ENCODE measurements at places on chromosomes 2 and 18.

GRCh38 chr2:8217468-8218030 is 464.3 kb upstream of the ID2 start:
- DNase-seq, result no peak

GRCh38 chr2:71507476-71507875 is 54.1 kb downstream of the DYSF start:
- DNase-seq, result no peak

DNA sequence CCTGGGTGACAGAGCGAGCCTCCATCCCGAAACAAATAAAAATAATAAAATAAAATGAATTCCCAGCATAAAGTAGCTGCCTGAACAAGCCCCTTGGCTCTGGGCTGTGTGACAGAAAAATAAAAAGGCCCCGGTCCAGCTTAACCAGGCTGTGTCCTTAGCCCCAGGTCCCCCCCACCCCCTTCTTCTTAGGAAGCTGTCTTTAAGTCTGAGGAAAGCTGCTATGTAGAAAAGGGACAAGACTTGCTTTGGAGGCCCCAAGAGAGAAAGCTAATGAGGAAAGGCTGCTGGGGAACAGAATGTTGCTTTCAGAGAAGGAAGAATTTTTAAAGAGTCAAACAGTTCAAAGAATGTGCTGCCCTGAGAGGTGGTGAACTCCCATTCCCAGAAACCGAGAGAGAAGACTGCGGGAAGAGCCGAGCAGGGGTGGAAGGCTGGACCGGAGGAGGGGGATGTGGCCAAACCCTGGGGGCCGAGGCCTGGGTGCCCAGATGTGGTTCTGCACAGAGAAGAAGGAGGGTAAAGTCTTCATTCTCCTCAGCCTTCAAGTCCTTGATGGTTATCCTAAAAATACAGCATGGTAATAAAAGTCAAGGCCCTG is 61.9 kb downstream of the CENPO start:
- DNase-seq, result no peak

DNA sequence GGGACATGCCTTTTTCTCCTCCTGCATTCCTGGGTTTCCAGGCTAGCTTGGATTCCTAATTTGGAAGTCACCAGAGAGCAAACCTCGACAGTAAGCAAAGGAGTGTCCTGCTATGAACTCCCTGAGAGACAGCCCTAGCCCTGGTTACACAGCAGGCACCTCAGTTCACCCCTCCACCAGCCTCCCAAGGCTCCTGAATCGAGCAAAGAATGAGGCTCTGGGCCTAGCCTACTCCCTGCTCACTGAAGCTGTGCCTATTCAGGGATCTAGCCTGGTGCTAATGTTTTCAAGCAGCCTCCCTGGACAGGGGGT is 66.7 kb upstream of the RMDN2 start:
- DNase-seq, result no peak

DNA sequence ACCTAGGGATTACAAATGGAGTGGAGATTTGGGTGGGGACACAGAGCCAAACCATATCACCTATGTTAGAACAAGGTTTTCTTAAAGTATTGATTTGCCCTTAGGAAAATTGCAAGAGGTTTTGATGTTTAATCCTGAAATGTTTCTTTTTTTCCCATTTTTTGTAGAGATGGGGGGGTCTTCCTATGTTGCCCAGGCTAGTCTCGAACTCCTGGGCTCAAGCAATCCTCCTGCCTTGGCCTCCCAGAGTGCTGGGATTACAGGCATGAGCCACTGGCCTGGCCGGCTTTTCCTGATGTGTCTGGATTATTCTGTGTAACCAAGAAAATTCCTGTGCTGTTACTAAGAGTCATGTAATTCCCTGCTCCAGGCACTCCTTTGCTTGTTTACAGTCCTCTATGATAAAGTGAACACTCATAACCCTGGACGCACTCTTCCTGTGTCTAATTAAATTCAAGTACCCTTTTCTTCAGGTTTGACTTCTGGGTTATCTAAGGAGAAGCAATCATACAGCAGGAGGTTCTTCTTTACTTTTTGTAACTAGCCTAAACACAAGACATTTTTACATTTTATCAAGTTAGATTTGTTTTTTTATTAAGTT is 15.0 kb upstream of the CTDP1 start:
- DNase-seq, result no peak

GRCh38 chr2:67142071-67142470 is 255.1 kb upstream of the ETAA1 start:
- no peak for DNase-seq

- DNase-seq, result no peak
Measured at GRCh38 chr18:35432565-35433001, 55.4 kb upstream of the ZNF396 start.

GRCh38 chr18:75253784-75254183 is 43.2 kb downstream of the TSHZ1 start:
- DNase-seq, result no peak

DNA sequence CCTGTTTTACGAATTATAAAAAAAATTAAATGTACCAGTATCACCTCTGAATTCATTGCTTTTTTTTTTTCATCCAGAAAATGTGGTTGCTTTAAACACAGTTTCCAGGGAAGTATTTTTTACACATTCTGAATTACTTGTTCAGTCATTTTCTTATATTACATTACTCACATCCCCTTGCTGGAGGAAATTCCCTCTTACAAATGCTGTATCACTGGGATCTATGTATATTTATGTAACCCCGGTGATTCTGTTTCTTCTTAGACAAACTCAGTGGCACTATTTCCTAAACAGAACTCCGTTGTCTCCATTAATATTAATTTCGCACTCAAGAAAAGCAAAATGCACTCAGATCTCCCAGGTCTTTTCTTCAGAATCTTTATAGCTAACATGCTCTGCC is 1078.5 kb upstream of the ZEB2 start:
- DNase-seq, result no peak

GRCh38 chr2:127597984-127598380 is 48.0 kb upstream of the GPR17 start:
- DNase-seq, result no peak

DNA sequence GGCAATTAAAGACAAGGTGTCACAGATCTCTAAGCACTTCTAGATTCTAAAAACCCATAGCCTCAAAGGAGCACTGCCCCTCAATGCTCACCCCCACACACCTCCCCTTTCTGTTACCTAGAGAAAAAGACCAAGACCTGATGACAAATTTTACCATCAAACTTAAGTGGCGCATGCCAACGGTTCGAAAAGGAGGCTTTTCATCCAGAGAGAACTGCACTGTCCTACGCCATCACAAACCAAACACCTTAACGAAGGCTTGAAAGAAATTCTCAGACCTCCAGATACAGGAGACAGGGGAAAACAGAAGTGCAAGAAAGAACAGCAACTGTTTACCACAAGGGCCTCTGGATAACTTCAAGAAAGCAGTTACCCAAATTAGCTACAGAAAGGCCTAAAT is 2.0 kb upstream of the ZC3H6 start:
- DNase-seq, result no peak

DNA sequence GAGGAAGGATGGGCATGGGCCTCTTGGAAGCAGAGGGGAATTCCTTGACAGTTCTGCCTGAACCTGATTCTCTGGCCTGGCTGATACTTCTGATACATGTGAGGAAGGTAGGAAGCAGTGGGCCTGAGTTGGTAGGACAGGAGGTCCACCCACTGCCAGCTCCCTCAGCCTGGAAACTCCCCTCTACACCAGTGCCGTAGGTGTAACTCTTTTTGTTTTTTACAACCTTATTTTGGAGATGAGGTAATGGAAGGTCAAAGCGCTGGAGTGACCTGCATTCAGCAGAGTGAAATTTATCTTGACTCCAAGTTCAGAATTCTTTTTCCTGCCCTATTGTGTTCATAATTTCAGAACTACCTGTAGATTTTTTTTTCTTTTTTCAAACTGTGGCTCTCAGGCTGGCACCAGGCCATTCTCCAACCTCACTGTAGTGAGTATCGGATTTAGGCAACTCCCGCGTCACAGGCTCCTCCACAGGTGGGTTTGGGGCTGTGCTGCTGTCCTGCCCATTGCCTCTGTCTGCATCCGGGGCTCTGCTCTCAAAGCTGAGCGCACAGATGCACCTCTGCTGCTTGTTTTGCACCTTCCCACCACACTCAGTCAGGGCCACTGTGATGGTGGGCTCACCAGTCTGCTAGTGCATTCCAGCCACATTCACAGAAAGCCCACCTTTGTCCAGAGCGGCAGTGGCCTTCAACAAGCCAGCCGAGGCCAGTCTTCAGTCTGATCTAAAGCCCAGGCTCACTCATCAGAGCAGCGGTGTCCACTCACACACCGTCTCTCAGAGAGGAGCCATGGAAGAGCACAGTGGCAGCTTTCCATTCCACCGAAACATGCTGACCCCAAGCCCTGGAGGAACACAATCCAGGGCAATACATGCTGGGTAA is 87.2 kb downstream of the UXS1 start:
- no peak for DNase-seq

DNA sequence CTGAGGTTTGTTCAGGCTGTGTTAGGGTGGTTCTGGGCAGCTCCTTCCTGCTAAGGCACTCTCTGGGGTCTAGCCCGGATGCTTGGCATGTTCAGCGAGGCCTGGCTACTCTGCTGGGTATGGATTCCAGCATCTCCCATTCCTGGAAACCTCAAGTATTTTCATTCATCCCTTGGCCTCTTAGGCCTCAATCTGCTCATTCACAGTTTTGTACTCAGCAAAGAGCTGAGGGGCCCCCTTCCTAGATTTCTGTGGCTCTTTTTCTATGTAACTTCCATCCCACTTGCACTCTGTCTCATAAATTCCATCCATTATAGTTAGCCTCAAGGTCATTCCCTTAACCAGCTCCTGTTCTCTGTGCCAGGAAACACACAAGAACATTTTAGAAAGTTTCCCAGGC is 798.8 kb upstream of the HS6ST1 start:
- no peak for DNase-seq
